ENCODE measurements at places on chromosomes 5 and 9. TPM values are rescaled to one million over a fixed set of nuclear protein-coding genes. Genes with fewer than 3 reads are reported as not detected.

- no peak for DNase-seq
Measured at GRCh38 chr5:138702166-138703077, 50.8 kb upstream of the CTNNA1 start.

- DNase-seq, result no peak
Measured at GRCh38 chr5:96753848-96754247, 53.9 kb downstream of the ERAP1 start.

- DNase-seq, result no peak
Measured at GRCh38 chr5:21792748-21793147, 1060.4 kb downstream of the CDH12 start.

DNA sequence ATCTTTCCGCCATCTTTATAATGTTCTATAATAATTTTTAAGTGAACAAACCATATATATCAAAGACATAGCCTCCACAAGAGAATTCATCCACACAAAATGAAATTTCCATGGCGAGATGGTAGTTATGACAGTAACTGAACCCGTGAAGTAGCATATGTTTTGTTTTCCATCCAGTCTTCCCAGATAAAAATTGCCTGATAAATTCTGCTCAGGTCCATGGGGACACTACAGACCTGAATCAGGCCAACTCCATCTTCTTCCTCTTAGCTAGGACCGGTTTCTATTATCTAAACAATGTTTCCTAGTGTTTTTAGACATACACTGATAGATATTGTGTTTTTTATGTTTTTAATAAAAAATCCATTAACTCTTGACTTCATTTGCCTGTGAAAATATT is 235.7 kb downstream of the PLK2 start:
- no peak for DNase-seq

DNA sequence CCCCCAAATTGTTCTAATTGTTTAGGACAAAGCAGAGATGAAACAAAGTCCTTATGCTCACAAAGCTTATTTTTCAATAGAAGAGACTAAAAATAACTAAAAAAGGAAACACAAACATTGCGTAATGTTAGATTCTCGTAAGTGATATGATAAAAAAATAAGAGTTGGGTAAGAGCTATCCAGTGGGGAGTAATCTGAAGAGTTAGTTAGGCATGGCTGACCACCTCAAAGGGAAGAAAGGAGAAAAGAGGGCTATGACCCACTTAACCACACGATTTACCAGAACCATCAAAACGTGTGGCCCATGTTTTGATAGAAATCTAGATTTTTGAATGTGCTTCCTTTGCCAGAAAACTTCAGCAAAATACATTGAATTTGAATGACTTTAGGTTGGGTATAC is 1296.8 kb upstream of the NUDT12 start:
- DNase-seq, result no peak

DNA sequence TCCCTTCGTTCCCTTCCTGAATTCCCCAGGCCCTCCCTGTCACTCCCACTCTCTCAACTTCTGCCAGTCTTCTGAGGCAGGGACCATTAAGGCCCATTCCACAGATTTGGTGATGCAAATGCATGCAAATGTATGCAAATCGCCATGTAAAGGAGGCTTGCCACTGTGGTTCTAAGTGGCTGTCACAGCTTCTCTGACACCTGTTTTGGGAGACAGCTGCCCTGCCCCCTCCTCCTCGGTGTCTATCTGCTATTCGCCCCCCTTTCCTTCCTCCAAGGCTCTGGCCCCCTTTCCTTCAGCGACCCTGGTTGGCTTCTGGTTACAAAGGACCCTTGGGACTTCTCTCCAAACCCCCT is 10.5 kb upstream of the ARAP3 start:
- DNase-seq, result no peak

- no peak for DNase-seq
Measured at GRCh38 chr5:75048457-75048953, 3.9 kb downstream of the GCNT4 start.

GRCh38 chr9:107090218-107090617 is 192.9 kb upstream of the RAD23B start:
- no peak for DNase-seq

- DNase-seq, result no peak
Measured at GRCh38 chr9:131190191-131190590, 64.8 kb downstream of the NUP214 start.

- no peak for DNase-seq
Measured at GRCh38 chr9:70444904-70445303, 30.4 kb upstream of the KLF9 start.

DNA sequence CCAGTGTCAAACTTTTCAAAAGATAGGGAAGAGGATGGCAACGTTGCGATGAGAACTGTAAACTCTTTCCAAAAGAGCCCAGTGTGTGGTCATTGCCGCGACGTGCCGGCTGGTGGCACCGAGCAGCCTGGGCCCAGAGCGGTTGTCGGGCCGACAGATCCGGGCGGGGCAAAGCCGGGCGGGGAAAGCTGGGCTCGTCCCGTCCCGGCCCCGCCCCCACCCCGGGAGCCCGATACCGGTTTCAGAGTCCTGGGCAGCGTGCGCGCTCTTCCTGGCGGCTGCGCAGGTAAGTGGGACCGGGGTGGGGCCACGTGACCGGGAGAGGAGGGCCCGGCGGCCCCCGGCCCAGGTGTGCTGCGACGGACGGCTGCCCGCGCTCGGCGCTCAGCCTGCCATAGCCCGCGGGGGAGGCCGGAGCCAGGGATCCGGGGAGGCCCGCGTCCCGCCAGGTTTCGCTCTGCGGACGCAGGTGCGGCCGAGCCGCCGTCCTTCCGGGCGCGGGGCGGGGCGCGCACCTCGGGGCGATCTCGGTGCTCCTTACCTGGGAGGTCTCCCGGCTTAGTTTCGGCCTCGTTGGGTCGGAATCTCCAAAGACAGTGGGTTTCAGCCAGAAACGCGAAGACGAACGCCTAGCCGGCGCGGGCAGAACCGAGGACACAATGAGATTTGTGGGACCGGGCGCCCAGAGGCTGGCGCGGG is at the start of gene MARVELD2:
Gene MARVELD2 (plus strand): TSS at position 232 of the 699 bp plus-strand sequence. CDS start 4,270 bp downstream, outside the sequence.
- peak; percentile 65 for DNase-seq

- DNase-seq, result no peak
Measured at GRCh38 chr9:16959391-16959790, 88.9 kb upstream of the BNC2 start.

DNA sequence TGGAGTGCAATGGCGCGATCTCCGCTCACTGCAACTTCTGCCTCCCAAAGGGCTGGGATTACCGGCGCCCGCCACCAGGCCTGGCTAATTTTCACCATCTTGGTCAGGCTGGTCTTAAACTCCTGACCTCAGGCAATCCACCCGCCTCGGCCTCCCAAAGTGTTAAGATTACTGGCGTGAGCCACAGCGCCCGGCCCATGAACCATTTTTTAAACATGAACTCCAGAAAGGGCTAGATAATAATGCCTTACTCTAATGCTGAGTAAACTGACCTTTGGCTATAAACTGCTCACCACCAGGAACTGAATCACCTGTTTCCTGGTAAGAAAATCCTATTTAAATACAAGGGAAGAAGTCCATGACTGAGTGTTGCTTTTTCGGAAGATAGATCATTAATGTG is 23.2 kb upstream of the DAB2 start:
- DNase-seq, result no peak

GRCh38 chr5:115170929-115171510 is 1.3 kb upstream of the TRIM36 start:
- DNase-seq, result no peak

GRCh38 chr9:26234865-26235264 is 556.6 kb upstream of the TUSC1 start:
- DNase-seq, result no peak

DNA sequence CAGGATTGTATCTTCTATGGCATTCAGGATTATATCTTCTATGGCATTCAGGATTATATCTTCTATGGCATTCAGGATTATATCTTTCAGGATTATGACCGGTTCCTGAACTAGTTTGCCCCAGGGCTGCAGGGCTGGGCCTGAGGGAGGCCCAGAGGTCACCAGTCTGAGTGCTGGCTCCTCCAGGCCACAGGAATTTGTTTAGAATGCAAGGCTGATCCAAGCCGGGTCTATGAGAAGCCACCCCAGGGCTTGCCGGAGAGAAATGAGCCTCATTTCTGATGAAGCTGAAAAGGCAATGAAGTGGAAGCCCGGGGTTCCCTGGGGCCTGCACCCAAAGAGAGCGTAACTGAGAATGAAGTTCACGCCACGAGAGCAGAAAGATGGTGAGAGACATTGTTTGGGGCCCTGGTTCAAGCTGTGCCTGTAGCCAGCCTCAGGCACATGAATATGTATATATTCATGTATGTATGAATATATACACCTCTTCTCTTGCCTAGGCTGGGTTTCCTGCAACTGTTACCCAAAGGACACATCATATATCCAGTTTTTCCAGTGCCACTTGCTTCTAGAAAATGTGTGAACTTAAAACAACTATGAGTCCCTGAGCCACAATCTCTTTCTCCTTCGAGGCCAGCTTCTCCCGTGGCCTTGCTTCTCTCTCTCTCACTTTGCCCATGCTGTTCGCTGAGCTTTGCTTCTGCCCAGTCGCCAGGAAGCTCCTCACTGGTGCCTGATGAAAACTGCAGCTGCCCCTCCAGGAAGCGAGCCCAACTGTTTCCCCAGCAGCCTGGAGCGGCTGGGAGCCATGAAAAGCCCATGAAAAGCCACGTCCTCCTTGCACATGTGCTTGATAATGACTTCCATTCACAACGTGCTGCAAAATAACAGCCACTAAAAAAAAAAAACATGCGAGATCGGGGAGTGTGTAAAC is 62.3 kb downstream of the GTF3C4 start:
- DNase-seq, result no peak

- peak; percentile 82 for DNase-seq
Measured at GRCh38 chr5:172772112-172772906, 1.3 kb upstream of the DUSP1 start.

DNA sequence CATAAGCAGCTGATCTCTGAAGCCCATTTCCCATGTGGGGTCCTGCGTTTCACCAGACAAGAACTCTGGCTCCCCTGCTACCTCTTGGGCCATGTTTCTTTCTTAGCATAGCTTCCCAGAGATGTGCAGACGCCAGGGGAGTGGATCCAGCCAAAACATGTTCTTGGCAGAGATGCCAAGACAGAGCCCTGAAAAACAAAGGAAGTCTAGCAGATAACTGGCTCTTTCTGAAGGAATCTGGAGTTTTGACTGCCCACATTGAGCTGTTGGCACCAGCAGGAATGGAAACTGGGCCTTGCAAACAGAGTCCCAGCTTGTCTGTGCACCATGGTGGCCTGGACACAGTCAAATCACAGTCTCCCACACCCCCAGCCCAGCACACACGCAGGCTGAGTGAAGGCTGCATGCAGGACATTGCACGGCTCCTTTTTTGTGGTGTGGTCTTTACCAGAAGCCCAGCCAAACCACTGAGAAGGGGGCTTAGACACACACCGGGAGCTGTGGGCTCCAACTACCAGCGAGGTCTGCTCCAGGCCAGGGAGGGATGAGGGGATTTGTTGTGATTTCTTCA is 114.7 kb downstream of the SNX18 start:
- no peak for DNase-seq

- peak; percentile 52 for DNase-seq
Measured at GRCh38 chr5:141319699-141320098, 885 bp downstream of the TAF7 start.

DNA sequence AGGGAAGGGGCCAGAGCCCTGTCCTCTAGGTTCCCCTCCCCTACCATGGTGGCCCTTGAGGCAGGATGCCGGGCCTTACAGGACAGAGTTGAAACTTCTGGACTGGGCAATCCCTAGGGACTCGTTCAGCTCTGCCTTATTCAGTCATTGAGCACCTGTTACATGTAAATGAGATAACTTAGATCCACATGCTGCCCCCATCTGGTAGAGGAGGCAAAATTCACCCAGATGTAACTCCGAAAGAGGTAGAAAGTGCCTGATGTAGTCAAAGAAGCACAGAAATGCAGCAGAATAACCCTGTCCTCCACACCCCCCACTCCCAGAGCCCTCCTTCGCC is 1.5 kb downstream of the GGTA1 start:
- peak; percentile 77 for DNase-seq

DNA sequence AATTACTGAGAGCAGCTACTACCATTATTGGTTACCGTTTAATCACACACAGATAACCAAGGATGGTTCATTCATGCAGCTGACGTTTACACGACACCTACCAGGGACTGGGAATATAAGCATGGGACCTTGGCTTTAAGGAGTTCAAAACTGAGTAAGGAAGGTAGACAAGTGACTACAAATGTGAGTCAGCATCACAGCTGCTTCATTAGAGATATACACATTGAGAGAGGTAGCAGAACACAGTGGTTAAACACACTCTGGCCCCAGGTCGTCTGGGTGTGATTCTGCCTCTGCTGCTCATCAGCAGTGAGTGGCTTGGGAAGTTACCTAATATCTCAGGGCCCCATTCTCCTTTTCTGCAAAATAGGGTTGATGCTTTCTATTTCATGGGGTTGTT is 268.6 kb downstream of the NR3C1 start:
- DNase-seq, result no peak

The F2RL2 gene
- not detected for total RNA-seq

The SLC4A9 gene
- 0.81 TPM for total RNA-seq

The ADAMTS13 gene
- 15.4 TPM for total RNA-seq

The PCDHGA4 gene
- 21.0 TPM for total RNA-seq

The DCTN4 gene
- total RNA-seq, result 91.5 TPM

The NXNL2 gene
- total RNA-seq, result 1.5 TPM

The CDH18 gene
- total RNA-seq, result 6.4 TPM

The PPP3R2 gene
- total RNA-seq, result 22.8 TPM
